Stimulated activated CD4-positive, alpha-beta T cell treated with anti-CD3 and anti-CD28 coated beads, Interleukin-4, amount 100 ng/mL, for 4 hours (primary cell): ENCODE measurements at places on chromosomes 12 and 14.

- DNase-seq: no peak
These were observed 79.1 kb upstream of the ST8SIA1 start for GRCh38 chr12:22413592-22413991.

- DNase-seq: no peak
These were observed 4.0 kb upstream of the EXOC3L4 start for GRCh38 chr14:103090481-103091020.

- DNase-seq: no peak
These were observed 337.9 kb downstream of the AACS start for GRCh38 chr12:125402874-125403789.

DNA sequence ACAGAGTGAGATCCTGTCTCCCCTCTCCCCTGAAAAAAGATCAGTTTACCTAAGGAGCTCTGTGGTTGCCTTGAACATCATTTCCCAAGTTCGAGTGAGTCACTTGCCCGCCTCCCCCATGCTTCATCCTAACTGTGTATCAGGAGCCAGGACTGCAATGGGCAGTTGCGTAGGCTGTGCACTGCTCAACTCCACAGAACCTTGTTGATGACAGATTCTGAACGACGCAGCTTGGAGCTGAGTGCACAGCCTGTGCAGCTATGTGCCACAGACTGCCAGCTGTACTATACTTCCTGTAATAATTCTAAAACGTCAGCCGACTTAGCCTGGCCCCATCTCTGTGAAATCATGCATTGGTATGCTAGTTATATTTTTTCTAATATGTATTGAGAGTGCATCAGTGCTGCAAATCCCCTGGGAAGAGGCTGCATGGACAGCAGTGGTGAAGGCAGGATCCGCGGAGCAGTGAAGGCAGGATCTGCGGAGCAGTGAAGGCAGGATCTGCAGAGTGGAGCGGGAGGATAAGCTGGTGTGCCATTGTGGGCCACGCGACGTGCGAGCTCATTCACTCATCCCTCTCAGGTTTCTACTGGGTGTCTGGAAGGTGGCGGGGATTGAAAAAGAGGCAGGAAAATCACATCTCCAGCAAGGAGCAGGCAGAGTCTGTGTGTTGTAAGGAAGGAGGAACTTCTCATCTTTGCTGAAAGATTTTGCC lies 80.8 kb downstream of the GALNT9 start:
- no peak for DNase-seq

DNA sequence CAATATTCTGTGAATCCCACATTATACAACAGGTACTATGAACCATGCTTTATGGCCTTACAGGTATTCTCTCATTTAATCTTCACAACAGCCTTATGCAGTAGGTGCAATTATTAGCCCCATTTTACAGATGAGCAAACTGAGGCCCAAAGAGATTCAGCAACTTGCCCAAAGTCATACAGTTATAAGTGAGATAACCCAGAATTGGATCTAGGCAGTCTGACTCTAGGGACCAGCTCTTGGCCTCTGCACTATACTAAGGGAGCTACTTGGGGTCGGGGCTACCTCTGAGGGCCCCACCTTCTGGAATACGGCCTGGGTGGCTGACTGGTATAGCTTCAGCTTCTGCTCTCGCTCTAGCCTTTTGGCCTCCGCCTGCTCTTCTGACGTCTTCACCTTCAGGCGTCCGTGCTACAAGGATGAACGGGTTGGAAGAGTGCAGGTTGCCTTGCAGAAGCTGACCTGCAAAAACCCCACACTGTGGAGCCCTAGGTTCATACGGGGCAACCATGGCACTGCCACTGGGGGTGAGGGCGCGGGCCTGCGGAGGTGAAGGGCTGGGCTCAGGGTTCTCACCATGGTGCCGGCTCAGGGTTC lies 762 bp downstream of the RABGGTA start:
- DNase-seq: no peak

GRCh38 chr12:62248873-62249272 lies 11.3 kb upstream of the USP15 start:
- no peak for DNase-seq

GRCh38 chr14:102205560-102205959 lies 65.9 kb downstream of the WDR20 start:
- DNase-seq: no peak

GRCh38 chr12:98084391-98084790 lies 431.0 kb upstream of the TMPO start:
- DNase-seq: no peak

DNA sequence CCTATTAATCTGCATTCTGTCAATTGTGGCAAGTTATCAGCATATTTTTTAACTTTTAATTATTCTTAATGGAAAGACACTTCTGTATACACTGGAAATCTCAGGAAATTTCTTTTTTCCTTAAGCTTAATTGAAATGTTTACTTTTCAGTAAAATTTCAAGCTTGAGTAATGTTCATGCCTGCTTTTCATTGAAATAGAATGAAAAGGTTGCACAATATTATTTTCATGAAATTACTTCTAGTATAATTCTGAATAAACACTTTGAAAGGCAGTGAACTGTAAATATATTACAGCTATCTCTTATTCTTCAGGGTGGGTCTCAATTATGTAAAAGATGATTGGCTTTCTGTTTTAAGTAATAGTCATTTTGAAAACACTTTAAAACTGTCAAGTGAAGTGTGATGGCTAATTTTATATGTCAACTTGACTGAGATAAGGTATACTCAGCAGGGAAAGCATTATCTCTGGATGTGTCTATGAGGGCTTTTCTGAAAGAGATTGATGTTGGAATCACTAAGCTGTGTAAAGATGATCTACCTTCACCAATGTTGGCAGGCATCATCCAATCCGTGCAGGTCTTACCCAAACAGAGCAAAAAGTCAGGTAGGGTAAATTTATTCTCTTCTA lies 29.9 kb downstream of the CLEC2D start:
- no peak for DNase-seq

DNA sequence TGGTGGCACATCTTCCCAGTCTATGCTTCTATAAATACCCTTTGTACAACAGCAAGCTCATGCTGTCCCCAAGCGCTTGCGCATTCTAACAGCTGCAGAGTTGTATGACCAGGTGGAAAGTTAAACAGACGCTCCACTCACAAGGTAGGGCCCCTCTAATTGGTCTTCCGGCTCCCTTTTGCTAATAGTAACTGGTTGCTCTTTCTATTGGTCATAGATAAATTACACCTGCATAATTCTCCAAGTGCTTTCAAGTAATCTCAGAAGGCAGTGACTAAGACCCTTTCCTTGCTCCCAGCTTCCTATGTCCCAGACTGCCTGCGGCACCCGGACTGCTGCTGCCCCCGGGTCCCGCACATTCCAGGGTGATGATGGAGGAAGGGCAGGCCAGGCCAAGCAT lies 6.1 kb upstream of the TSPAN9 start:
- no peak for DNase-seq
